CD4-positive, alpha-beta T cell treated with Interleukin-1 beta for 1 hour (primary cell): ENCODE measurements at places on chromosomes 4 and X.

DNA sequence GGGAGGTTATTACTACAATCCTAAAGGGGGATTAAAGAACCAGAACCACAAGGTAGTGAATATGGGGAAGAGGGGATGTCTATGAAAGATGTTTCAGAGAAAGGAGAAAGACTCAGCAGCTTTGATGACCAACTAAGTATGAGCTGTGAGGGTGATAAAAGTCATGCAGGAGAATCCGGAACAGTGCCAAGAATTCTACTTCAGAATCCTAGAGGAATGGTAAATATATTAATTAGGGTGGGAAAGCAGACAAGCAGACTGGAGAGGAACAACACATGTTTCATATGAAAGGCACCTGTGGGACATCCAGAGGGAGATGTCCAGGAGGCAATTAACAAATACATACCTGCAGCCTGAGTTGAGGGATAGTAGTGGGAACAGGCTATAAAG, 642.2 kb upstream of the DIPK2B start:
- DNase-seq: no peak

DNA sequence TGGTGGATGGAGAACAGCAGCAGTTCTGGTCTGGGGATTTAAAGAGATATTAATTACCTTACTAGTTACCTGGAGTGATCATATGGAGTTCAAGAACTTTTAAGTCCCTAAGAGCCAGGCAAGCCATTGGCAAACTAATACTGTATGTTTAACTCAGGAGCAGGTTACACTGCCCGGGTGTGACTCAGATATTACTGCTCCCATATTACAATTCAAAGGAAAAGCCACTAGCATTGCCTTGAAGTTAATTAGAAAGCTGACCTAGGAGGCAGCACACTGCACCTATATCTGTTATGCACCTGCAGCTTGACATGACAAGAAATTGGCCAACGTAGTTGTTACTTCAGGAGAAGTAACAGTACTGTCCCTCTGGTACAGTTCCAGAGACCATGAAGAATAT, 47.2 kb downstream of the GRK4 start:
- no peak for DNase-seq

DNA sequence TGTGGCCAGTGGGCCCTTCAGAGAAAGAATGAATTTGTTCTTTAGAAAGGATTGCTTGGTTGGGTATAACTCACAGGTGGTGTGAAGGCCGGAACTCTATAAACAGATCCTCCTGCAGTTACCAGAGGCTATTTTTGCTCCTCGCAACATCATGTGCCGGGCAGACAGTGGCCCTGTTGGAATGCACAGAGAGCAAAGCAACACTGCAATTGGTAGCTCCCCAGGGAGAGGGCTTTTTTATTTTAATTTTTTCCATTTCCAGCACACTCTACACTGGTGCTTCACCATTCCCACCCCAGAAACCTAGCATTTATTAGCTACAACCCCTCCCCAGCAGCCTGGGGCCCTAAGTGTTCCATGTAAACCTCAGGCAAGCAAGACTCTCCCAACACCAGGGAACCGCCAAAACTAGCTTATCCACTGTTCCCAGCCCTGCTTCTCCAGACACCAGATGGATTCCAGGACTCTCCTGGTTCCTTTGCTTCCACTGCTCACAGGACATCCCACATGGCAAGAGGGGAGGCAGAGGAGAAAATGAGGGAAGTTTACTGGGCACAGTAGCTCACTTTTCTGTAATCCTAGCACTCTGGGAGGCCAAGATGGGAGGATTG, 75.1 kb upstream of the TMEM164 start:
- DNase-seq: no peak

DNA sequence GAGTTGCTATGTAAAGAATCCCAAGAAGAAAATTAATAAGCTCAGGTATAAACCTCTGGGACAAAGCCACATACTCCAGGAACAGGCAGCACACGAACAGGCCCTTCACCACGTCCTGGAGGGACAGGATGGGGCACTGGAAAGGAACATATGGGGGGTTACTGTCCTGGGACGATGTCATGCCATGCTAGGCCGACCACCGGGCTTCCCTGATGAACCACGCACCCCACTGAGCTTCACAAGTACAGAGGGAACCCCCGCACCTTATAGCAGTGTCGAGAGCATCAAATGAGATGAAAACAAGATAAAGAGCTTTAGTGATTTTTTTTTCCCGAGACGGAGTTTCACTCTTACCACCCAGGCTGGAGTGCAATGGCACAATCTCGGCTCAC, 19.1 kb downstream of the NOP14 start:
- DNase-seq: no peak

DNA sequence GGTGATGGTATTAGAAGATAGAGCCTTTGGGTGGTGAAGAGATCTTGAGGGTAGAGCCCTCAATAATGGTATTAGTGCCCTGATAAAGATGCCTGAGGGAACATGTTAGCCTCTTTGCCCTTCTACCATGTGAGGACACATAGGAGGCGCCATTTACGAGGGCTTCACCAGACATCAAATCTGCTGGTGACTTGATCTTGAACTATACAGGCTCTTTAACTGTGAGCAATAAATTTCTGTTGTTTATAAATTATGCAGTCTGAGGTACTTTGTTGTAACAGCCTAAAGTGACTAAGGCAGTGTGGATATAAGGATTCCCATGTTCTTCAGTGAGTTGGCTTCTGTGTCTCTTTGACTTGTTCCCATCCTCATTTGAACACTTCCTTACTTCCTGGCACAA, 11.8 kb downstream of the MOB1B start:
- no peak for DNase-seq

DNA sequence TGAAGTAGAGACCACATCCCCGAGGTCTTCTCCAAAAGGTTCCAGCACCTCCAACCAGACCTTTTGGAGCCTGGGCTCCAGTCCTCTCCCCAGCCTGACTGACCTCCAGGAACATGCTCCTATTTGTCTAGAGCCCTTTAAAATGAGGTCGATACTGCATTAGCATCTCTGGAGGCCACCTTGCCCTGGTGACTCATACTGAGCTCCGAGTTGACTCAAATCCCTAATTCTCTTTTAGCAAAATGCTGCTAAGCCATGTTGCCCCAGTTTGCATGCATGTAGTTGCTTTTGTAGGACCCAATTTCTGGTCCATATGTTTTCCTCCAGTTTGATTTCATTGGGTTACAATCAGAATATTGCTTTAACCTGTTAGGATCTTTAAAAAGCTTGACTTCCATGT, 43.5 kb upstream of the CITED1 start:
- no peak for DNase-seq

DNA sequence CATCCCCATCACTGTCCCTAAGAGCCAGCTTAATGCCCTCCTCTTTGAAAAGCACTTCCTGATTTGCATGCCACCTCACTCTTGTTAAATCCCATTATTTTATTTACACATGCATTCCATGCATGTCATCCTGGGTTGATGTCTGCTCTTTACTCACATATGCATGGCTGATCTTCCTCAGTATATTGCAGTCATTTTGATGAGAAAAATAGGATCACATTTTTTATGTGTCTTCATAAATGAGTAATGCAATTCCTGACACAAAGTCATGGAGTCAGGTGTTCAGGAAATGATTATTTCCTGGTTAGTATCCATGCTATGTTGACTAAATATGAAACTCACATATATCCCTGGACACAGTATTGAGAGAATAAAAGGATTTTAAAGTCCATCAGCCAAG, 204.7 kb downstream of the SLIT2 start:
- no peak for DNase-seq

DNA sequence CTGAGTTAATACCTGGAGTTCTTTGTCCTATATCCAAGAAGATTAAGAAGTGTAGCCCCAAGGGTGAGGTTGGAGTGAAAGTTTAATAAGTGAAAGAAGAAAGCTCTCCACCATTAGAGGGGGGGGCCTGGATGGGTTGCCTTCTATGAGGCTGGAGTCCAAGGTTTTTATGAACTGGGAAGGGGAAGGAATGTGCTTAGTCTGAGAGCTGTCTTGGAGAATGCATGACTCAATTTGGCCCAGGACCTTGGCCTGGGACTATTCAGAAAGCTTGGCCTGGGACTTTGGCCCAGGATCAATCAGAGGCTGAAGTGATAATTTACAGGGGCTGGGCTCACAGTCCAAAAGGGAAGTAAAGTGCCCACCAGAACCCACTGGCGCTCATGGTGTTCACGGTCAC, 1049.0 kb upstream of the GRIA3 start:
- no peak for DNase-seq

- DNase-seq: no peak
These were observed 300.0 kb downstream of the ANK2 start for GRCh38 chr4:113349430-113349829.

DNA sequence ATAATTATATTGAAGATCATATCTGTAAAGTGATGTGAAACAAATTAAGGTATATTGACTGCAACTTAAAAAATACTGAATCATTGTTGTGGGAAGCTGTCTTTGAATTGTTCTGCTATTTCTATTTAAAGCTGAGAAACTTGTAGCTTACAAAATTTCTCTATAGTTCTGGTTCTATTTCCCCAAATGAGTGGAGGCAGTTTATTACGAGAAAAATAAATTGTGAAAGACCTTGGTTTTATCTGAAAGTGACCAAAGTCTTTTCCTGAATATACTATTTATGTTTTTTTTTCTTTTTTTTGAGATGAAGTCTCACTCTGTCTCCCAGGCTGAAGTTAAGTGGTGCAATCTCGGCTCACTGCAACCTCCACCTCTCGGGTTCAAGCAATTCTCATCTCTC, 165.4 kb downstream of the SH3BGRL start:
- no peak for DNase-seq

DNA sequence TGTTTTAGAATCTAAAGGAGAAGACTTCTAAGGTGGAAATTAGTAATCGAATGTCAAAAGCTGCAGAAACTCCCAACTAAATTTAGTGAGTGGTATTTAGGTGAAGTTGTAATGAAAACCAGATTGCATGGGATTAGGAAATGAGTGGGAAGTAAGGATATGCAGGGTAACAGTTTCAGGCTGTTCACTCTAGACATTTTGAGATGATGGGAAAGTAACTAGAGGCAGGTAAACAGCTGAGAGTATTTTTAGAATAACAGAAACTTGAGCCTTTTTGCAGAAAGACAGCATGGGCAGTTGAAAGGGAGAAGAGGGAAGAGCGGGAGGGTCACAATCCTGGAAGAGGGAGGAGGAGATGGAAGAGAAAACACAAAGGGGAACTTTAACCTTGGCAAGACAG, 12.7 kb downstream of the SPRY1 start:
- DNase-seq: no peak

DNA sequence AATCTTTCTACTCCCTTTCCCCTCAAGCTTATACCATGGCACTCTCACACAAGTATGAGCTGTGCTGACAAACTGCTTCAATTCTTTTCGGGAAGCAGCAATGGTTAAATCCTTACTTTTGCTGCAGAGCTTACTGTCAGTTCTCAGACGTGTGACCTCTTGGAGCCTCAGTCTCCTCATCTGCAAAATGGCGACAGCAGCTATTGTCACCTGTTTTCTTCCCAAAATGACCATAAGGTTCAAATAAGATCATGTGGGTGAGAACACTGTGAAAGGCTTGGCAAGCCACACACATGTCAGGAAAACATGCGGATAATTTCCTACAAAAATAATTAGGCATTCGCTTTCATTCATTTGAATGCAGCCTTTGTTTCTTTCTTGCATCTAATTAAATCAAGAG, 36.8 kb upstream of the IRF2 start:
- no peak for DNase-seq
